ENCODE measurements at places on chromosomes 1 and 21.
A peak's percentile ranks its signal among the peaks of the same experiment; 100 is the strongest.

GRCh38 chr1:67142931-67143330 is 8.2 kb upstream of the C1orf141 start:
- DNase-seq: no peak

- DNase-seq: no peak
These were observed 108.8 kb upstream of the WARS2 start for GRCh38 chr1:119249283-119249682.

- no peak for DNase-seq
These were observed 46.6 kb downstream of the TRMT1L start for GRCh38 chr1:185110145-185110544.

- no peak for DNase-seq
These were observed 34.0 kb upstream of the BCAR3 start for GRCh38 chr1:93715529-93716126.

GRCh38 chr21:43934716-43935705 is 70.0 kb downstream of the AGPAT3 start:
- no peak for DNase-seq

DNA sequence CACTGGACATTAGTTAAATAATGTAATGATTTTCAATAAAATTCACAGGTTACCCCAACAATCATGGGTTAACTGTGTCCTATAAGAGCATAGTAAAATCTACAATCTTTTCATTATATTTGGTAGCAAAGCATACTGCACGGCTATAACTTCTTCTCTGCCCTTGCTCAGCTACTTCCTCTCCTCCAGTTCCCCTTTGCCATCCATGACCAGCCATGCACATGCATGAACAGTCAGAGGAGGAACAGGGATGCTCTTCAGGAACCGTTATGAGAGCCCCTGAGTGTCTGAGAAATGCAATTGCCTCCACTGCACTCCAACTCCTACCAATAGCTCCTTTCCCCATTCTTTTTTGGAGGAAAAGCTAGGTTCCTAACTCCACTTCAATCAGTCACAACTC is 646.7 kb downstream of the LTN1 start:
- no peak for DNase-seq

DNA sequence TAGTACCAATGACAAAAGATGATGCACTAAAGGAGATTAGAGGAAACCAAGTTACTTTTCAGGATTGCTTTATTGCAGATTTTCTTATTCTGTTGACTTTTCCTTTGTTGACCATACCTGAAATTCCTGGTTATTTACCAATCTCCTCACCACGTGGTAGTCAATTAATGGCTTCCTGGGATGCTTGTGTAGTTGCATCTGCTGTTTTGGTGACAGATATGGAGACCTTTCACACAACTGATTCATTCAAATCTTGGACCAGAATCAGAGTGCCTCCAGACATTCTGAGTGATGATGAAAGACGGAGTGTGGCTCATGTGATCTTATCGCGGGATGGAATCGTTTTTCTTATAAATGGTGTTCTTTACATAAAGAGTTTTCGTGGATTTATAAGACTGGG is 91.3 kb downstream of the CATSPERE start:
- DNase-seq: no peak

- no peak for DNase-seq
These were observed 49.2 kb upstream of the CRB1 start for GRCh38 chr1:197218857-197219256.

DNA sequence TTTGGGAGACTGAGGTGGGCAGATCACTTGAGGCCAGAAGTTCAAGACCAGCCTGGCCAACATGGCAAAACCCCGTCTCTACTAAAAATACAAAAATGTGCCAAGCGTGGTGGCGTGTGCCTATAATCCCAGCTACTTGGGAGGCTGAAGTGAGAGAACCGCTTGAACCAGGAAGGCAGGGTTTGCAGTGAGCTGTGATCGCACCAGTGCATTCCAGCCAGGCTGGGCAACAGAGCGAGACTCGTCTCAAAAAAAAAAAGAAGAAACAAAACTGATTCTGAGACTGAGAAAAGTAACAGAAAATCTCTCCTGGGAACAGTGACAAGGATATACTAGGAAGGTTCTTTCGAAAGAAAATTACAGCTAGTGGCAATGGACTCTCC is 20.9 kb downstream of the USP48 start:
- DNase-seq: no peak

GRCh38 chr1:20981915-20982314 is 194.8 kb downstream of the EIF4G3 start:
- DNase-seq: no peak

DNA sequence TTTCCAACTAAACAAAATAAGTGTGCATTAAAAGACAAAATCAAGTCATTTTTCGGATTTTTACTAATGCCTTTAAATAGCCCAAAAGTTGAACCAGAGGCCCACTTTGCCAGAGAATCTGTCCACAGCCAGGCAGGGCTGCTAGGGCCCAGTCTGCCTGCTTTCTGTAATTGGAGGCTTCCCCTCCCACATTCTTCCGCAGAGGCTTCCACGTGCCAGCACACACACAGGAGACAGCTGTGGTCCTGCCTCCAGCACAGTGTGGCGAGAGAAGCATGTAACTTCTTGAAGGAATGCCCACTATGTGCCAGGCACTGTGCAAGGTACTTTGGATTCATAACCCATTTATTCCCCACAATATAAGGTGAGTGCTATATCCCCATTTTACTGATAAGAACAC is 11.3 kb upstream of the PDZK1IP1 start:
- DNase-seq: no peak

DNA sequence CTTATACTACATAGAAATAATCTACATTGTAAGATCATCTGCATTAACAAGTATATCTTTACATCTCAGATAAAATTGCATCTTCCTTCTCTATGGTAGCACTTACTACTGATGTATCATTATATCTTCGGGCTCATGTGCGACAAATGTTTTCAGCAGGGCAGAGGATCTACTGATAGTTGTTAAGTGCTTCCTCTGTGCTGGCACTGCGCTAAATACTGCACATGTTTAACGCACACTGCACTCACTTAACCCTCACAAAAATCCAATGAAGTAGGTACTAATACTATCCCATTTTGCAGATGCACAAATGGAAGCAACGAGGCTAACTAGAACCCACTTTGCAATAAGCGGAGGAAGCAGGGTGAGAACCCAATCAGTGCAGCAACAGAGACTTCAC is 75.6 kb upstream of the USP25 start:
- DNase-seq: no peak

DNA sequence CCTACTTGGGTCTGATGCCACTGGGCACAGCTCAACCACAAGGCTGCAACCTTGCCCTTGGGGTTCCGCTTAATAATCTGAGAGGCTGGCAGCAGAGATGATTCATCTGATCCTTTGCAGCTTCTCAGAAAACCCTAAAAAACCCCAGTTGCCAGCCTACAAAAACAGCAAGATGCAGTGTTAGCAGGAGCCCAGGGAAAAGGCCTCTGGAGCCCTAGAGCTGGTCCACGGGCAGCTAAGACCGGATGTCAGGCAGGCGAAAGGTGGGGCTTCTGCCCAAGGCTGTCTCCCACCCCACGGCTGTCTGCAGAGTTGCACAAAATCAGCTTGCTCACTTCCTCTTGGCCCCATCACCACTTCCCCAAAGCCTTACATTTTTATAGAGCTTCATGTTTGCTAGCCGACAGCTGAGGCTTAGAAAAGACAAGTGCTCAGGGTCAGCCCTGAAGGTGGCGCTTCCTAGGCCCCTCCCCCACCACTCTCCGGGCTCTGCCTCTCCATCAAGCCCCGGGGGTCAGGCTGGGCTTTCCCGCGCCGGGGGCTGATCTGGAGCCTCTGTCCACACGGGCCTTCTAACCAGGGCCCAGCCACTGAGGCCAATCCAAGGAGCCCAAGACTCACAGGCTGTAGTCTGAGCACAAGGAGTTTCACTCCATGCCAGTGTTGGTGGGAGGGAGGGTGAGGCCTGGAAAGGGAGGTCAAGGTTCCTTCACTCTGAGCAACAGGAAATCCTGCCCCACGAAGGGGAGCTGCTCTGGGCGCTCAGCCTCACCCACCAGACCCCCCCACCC is 4.2 kb upstream of the ADORA3 start:
- peak; percentile 66 for DNase-seq

- DNase-seq: no peak
These were observed 30.5 kb downstream of the ZCCHC17 start for GRCh38 chr1:31327381-31327780.

DNA sequence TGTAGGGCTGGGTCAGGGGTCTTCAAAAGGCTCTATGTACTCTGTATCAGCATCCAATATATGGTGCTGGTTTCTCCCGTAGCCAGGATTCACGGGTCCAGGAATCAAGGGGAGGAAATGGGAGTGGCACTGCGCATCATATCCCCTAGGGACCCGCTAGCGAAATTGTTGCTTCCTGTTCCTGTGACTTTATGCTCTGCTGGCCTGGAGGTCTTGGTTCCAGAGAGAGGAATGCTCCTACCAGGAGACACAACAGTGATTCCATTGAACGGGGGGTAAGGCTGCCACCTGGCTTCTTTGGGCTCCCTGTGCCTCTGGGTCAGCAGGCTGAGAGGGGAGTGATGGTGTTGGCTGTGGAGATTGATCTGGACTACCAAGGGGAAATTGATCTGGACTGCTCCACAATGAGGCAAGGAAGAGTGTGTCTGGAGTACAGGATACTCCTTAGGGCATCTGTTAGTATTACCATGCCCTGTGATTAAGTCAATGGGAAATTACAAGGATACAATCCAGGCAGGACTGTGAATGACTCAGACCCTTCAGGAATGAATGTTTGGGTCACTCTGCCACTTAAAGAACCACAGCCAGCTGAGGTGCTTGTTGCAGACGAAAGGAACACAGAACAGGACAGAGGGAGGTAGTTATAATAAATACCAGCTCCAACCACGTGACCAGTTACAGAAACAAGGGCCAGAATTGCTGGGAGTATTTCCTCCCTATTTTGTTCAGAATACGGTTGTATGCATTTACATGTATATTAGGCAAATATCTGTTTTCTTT is 10.2 kb downstream of the SPSB1 start:
- DNase-seq: no peak

- DNase-seq: no peak
These were observed 34.2 kb upstream of the PBX1 start for GRCh38 chr1:164524810-164525209.

GRCh38 chr1:41030872-41031616 is 9.5 kb upstream of the SLFNL1 start:
- no peak for DNase-seq

- no peak for DNase-seq
These were observed 121.6 kb downstream of the SIK1 start for GRCh38 chr21:43305336-43305665.

DNA sequence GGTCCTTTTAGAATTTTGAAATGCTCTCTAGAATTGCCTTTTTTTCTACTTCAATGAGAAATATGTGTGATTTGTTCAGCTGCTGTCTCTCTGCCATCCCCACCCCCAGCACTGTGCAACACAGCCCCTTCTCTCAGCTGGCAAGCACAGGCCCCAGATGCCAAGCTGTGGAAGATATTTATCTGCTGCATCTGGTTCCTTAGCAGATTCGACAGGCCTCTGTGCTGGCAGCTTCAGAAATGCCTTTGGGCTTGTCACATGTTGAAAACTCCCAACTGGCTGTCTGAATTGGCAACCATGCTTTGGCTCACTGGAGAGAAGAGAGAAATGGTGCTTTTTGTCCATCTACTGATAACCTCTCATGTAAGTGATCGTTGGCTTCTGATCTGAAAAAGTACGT is 206.7 kb upstream of the C1orf87 start:
- no peak for DNase-seq

DNA sequence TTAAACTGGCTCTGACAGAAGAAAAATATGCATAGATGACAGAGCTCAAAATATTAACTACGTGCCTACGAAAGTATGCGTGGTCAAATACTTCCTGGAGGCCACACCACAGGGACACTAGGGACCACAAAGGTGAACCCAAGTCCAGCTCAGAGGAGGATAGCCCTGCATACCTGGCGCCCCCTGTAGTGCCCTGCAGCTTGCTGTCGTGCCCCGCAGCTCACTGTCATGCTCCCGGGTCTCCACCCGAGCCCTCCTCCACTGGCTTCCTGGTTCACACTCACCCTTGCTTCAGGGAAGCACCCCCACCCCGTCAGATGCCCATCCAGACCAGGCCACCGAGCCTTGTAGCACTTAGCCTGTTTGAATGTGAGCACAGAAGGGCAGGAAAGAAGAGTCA is 16.7 kb upstream of the NADK start:
- no peak for DNase-seq

- DNase-seq: no peak
These were observed 23.7 kb downstream of the IL23R start for GRCh38 chr1:67189953-67190352.

- DNase-seq: no peak
These were observed 1.9 kb upstream of the KCNA10 start for GRCh38 chr1:110520827-110521226.

DNA sequence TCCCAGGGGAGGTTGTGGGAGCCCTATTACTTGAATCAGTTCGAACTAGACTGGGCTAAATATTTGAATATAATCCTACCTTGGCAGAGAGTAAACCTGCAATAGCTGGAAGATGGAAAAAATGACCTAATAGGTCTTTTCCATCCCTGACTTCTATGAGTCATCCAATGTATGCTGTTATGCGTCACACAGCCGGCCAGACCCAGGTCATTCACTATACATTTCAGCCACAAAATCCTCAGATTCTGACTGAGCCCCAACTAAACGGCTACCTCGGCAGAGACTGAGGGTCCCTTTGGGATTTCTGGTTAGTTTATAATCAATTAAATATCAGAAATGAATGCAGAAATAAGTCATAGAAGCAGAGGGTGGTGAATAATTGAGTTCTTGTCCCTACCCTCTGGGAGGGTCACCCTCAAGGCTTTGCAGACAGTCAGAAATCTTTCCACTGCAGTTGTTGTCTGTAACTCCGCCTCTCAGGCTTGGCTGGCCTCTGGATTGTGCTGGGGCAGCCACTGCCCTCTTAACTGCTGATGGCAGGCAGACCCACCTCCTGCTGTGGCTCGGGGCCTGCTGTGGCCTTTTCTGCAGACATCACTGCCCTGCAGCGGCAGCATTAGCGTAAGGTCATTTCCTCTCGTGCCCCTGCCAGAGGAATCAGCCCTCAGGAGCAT is 240.5 kb downstream of the TGFB2 start:
- no peak for DNase-seq

DNA sequence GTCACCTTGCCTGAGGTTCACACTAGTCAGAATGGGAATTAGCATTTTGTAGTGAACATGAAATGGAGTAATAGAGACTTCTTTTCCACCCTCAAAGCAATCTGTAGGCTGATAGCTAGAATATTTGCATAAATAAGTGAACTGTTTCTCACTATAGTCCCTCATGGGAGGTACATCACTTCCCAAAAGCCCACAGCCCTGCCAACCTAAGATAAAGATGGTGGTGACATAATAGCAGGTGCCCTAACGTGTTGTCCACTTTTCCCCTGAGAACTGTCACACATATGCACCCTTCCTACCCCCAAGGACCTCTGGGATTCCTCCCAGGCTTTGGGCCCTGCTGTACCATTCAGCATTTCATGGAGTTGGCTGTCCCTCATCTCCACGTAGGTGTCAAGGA is 4.4 kb downstream of the TMEM35B start:
- DNase-seq: no peak

DNA sequence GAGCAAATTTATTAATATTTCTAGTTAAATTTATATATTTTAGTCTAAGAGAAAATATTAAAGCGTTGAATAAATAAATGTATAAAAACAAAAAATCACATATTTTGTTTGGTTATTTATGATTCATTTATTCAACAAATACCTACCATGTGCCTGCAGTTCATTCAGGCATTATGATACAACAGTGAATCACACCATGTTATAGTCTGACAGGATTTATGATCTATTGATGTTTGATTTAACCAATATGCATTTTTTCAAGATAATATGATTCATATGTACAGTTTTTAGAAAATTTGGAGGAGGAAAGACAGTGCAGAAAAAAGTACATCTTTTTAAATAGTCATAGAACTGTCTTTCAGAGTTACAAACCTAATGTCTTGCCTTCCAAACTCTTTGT is 7.4 kb upstream of the TRIM58 start:
- DNase-seq: no peak
